K562 (cell line): ENCODE measurements at places on chromosomes 11 and 22. TPM values are rescaled to one million over a fixed set of nuclear protein-coding genes. Genes with fewer than 3 reads are reported as not detected.

Gene APOL4
- 8.9 and 9.8 TPM in 2 replicates for total RNA-seq

Gene TSPO
- 81.7 and 82.4 TPM in 2 replicates for total RNA-seq

Gene IL18
- total RNA-seq: 3.5 and 6.0 TPM in 2 replicates

Gene CRYBB3
- total RNA-seq: not detected in 2 replicates

Gene RAB3IL1
- total RNA-seq: 42.6 and 46.2 TPM in 2 replicates

Gene SCARF2
- 0.13 and 0.29 TPM in 2 replicates for total RNA-seq

Gene TMEM45B
- 0.07 and 0.16 TPM in 2 replicates for total RNA-seq

Gene PARVG
- 0.20 and 0.35 TPM in 2 replicates for total RNA-seq

Gene ZP1
- not detected in 2 replicates for total RNA-seq

Gene PANX2
- 3.0 and 3.9 TPM in 2 replicates for total RNA-seq

Gene SCGB1D4
- total RNA-seq: not detected in 2 replicates

Gene PRRG4
- total RNA-seq: not detected in 2 replicates

Gene KCNK4
- not detected in 2 replicates for total RNA-seq

Gene APOBEC3F
- 3.3 and 5.0 TPM in 2 replicates for total RNA-seq
